T-helper 2 cell treated with Interferon-gamma antibody and Interleukin-4, amounts not matched to agents 5 μg/mL and 100 μg/mL, for 36 hours (primary cell): ENCODE measurements at places on chromosomes 6 and 20.

DNA sequence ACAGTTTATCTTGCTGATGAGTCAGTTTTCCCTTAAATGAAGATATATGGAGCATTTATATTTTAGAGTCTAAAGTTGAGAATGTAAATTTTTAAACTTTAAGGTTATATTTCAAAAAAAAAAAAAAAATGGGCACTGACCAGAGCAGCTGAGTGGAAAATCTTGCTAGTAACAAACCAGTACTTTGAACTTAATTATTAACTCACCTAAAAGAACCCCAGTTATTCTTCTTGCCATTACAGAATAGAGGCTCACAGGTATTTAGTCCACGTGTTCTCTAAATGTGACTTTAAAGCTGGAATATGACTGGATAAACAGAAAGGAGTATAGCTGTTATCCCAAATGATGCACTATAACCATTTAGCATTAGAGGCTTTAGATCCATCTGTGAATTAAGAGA, 178.4 kb downstream of the COL9A1 start:
- DNase-seq = no peak

DNA sequence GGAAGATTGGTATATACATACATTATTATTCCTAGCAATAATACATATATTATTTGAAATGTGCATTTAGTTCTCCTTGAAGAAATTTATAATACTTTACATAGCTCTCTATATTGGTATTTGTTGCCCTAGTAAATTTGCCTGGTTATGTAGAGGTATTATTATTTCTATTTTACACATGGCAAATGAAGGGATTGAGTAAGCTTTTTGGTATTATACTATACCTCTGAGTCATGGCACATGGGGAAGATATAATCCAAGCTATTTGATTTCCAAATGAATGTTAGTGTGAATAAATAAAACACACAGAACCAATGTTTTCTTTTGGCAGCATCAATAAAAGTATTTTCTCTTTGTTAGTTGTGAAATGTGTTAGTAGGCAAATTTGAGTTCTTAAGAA, 409.6 kb upstream of the SLC35B3 start:
- DNase-seq = no peak

DNA sequence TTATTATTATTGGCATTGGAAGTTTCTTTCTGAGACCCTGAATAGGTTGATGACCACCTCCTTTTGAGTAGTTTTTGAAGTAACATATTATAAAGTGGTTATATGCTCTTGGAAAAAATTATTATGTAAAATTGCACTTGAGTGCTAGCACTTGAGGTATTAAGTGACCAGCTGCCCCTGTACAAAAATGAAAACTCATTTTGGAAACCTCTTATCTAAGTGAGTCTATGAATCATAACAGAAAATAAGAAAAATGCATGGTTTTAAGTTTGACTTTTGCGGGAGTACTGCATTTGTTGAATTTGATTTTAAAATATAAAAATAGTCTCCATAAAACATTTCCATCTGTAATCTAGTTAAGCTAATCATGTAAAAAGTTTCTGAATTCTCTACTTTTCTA, 248.3 kb downstream of the TMEM242 start:
- no peak for DNase-seq

DNA sequence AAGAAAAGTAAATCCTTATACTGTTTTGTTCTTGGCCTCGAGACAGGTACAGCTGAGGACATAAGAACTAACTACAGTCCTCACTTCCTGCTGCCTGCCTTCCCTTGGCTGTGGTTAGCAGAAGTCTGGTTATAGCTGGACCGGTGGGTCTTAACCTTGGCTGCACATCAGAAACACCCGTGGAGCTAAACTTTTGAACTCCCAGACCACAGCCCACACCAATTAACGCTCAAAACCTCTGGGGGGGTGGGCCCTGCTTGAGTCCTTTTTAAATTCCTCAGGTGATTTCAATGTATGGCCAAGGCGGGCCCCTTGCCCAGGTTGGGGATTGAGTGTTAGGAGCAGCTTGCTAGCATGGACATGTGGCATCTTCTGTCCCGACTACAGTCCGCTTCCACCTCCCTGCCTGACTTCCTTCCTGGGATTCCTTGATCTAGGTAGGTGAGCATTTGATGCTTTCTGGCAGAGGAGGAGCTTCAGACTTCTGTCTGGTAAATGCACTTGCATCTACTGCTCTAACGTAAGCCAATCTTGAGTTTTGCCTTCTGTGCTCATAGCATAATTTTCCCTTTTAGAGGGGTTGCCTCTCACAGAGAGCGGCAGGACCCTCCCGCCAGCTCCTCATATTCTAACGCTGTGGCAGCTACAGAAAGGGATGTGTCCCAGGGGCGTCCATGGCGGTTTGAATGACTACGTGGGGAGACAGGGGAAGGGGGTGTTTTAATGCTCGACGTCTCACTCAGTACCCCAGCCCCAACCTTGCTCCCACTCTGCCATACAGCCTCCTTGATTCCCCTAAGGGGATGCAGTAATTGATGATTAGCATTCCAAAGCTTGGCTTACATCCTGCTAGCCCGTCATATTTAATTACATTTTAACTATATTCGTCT, 390.1 kb downstream of the ZFAND3 start:
- no peak for DNase-seq

DNA sequence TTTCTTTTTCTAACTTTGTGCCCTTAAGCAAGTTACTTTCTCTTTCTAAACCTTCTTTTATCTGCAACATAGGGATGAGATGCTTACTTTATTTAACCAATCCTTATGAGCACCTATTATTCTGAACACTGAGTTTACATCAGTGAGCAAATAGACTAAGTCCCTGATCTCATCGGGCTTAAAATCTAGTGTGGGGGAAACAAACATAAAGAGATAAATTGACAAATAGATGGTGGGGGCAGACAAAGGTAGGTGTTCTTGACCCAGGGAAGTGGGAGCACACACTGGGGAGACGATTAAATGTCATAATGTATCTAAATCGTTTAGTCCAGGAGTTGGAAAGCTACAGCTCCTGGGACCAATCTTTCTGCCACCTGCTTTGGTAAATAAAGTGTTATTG, 129.6 kb downstream of the TFAP2C start:
- no peak for DNase-seq

DNA sequence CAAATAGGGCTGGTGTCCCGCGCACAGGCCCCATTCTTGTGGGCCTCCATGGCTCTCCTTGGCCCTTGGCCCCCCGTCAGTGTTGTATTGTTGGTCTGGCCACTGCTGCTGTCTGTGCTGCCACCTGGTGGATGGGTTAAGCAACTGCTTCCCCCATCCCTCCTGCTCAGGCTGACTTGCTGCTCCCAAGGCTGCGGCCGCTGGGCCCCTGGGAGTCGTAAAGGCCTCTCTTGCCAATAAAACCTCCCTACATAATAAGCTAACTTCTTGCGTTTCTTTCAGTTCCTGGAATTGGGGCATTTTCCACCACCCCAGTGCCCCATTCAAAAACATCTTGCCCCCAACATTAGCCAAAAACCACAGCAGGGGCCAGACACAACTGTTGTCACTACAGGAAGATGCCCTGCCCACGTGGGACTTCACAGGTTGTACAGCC, 27.1 kb downstream of the CD83 start:
- peak; percentile 49 for DNase-seq

DNA sequence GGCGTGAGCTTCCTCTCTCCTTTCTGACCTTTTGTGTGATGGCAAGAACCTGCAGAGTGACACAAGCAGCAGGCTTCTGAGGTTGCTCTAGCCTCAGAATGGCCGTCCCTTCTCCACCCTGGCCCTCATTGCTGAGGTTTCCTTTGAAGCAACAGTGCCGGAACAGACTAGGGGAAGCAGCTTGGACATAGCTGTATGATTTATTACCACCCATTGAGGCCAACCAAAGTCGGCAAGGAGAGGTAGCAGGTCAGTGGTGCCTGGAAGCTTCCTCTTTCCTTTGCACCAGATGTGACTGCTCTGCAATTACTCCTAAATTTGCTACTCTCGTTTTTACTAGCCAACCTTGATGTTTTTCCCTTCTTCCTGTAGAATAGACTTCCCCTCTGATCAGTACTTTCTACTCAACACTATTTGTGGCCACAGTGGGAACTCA, 31.4 kb downstream of the PTPN1 start:
- DNase-seq = no peak

DNA sequence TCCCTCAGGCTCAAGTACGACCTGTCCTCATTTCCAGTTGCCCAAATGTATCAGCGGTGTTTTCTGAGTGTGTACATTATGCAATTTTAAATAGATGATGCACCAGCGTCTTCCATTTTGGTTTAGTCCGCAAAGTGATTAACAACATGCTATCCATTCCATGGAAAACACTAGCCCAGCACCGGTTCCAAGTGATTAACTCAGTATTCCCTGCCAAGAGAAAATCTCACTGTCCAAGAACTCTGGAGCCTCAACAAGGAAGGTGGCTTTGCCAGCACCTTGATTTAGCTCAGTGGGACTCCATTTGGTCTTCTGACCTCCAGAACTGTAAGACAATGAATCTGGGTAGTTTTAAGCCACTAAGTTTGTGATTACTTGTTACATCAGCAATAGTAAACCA, 107.2 kb downstream of the FOXC1 start:
- no peak for DNase-seq

GRCh38 chr20:57991211-57991881, 237.1 kb downstream of the ANKRD60 start:
- peak; percentile 7 for DNase-seq

DNA sequence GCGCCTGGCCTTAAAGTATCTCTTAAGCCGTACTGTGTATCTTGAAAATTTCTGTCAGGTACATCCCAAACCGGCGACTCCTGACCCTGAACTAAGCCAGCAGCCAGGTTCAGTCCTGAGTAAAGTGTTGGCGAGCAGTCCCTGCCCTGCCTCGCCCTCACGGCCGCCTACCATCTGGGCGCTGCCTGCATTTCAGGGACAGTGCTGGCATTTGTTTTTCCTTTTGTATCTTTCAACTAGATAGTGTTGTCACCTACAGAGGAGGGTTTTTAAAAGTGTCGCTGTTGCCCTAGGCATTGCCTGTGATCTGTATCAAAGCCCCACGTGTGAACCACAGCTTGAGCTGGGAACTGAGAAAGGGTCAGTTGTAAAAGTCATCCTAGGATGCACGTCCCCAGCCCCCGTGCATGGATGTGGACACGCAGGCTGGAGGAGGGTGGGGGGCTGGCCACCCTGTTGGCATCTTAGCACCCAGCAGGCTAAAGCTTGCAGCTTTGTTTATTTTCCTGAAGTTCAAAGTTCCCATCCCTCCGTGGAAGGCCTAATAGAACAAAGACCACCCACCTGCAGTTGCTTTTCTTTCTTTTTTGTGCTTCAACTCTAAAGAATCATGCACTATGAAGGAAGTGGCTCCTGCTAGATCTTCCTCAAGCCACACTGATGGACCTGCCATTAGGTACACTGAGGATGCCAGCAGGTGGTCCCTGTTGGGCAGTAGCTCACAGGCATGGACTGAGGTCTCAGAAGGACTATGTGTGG, 136.8 kb downstream of the ZDHHC14 start:
- no peak for DNase-seq

DNA sequence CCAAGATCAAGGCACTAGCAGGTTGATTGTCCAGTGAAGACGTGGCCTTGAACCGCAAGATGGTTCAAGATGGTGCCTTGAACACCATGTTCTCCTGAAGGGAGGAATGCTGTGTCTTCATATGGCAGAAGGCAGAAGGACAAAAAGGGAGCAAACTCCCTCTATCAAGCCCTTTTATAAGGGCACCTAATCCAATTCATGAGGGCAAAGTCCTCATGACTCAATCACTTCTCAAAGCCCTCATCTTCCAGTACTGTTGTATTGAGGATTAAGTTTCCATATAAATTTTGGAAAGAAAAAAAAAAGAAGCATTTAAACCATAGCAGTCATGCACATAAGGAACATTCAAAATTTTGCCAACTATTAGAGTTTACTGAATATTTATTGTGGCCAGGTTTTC, 29.9 kb upstream of the TSPYL1 start:
- DNase-seq = no peak

- DNase-seq = no peak
Measured at GRCh38 chr6:156557251-156557910, 219.8 kb upstream of the ARID1B start.

DNA sequence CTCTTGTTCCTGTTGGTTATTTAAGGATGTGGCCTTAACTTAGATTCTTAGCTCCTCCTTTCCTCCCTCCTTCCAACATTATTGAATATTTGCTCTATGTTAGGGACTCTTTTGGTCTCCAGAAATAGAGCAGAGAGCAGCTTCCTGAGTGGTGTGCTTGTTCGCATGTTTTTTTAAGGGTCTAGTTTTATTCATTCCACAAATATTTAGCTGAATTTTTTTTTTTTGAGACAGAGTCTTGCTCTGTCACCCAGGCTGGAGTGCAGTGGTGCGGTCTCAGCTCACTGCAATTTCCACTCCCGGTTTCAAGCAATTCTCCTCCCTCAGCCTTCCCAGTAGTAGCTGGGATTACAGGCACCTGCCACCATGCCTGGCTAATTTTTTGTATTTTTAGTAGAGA, 169.2 kb downstream of the ZFAND3 start:
- no peak for DNase-seq

GRCh38 chr6:45743028-45743615, 272.5 kb downstream of the CLIC5 start:
- DNase-seq = no peak

DNA sequence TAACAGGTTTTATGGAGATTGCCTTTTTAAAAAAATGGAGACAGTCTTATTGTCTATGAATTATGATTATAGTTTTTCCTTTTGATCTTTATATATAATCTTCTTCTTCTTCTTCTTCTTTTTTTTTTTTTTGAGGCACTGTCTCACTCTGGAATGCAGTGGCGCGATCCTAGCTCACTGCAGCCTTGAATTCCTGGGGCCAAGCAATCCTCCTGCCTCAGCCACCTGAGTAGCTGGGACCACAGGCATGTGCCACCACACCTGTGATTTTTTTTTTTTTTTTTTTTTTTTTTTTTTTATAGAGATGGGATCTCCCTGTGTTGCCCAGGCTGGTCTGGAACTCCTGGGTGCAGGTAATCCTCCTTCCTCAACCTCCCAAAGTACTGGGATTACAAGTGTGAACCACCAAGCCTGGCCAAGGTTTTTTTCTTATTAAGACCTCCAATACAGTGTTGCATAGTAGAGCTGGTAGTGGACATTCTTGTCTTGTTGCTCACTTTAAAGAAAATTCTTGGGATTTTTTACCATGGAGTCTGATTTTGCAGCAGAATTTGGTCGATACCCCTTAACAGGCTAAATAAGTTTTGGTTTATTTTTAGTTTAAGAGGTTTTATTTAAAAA, 46.5 kb downstream of the STK4 start:
- DNase-seq = no peak

GRCh38 chr20:48300529-48300928, 515.2 kb upstream of the SULF2 start:
- DNase-seq = no peak

GRCh38 chr20:23520185-23520584, 29.3 kb downstream of the CST8 start:
- DNase-seq = no peak
